NCI-H1048 (cell line): ENCODE measurements at places on chromosomes 3 and 15.

DNA sequence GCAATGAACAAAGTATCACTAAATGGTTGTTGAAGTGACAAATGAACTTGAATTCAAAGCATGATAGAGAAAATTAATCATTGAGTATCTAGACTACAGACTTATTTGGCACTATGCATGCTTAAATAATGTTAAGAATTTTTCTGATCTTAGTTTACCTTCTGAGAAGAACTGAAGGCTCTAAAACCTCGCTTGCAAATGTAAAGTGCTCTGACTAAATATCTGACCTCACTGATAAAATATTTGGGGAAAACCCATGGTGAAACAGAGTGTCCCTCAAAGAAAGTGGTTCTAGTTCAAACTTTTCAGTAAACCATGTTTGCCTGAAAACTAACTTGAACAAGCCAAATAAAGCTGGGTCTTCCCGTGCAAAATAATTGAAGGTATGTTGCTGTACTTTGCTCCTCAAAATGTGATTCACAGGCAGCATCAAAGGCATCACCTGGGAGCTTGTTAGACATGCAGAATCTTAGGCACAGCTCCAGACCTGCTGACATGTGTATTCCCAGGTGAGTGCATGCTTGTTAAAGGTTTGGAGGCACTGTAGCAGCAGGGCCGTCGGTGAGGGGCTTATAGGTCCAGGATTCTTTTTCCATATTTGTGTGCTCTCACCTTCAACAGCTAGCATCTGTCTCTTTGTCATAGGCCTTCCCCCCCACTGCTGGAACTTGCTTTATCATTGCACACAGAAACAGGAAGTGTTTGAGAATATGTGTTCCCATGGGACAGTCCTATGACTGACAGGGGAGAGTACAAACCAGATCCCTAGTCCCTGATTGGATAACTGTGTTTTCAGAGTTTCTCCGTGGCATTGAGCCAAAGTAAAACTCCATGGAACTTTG lies 524.2 kb upstream of the LMCD1 start:
- peak; percentile 15 for DNase-seq

GRCh38 chr3:126582311-126582710 lies 23.6 kb upstream of the C3orf22 start:
- no peak for DNase-seq

DNA sequence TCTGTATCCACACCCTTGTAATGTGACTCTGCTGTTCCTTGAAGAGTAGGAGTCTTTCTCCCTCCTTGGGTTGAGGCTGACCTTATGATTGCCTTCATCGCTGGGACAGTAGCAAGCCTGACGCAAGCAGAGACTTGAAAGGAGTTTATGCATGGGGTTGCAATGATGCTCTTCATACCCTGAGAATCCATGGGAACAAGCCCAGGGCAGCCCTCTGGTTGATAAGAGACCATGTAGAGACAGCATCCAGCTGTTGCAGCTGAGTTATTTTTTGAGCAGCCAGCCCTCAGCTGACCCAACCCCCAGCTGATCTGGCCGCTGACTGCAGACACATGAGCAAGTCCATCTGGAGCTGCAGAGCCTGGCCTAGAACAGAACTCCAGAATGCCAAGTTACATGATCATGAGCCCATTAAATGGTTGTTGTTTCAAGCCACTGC lies 60.6 kb upstream of the ARNT2 start:
- DNase-seq, result no peak

- no peak for DNase-seq
These were observed 43.1 kb downstream of the PLXNA1 start for GRCh38 chr3:127026036-127026435.

DNA sequence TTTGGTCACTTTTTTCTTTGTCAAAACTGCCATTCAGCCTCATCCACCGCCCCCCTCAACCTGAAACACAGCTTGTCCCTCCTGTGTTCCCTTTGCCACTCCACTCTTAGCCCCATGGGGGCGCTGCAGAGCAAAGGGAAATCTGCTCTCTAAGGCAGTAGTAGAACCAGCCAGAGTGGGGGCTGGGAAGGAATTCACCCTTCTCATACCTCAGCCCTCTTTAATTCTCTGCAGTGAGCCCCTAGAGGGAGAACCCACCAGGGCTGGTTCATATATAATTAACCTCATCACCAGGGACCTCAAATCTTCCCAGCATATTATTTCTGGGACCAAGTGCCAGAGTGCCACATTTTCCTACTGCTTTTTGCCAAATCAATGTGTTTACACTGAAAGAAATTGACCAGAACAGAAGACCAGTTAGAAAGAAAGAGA lies 2.8 kb upstream of the BCL6 start:
- peak; percentile 31 for DNase-seq

DNA sequence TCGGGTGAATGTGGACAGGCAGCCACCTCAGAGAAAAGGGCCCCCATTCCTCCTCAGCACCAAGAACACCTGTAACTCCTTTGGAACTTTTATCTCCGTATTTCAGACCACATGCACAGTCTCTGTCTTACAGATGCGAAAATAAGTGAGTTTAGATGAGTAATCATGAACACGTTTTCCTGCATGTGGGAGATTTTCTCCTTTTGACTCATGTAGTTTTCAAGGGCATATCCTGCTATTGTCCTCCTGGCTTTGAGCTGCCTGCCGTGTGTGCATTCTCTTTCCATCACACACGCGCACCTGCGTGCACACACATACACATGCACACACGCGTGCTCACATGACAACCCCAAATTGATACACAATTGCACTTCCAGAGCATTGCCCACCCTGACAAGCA lies 239.2 kb downstream of the GABRG3 start:
- no peak for DNase-seq

GRCh38 chr15:48046813-48047438 lies 73.9 kb upstream of the SLC24A5 start:
- DNase-seq, result no peak

DNA sequence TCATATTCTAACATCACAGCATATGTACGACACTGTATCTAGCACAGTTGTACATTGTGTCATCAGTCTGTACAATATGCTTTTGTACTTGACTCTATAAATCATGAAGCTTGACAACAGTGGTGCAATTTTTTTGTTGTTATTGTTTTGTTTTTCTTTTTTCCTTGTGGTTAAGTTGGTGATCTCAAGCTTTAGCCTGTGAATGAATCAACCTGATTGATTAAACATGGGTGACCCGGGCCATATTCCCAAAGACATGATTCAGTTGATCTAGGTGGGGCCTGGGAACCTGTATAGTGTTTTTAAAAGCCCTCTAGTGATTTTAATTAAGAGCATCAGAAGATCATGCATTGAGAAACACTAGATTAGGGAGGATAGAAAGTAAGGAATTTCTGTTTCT lies 101.8 kb upstream of the AADACL2 start:
- no peak for DNase-seq

- no peak for DNase-seq
These were observed 136.5 kb upstream of the TSC22D2 start for GRCh38 chr3:150271591-150271960.

- DNase-seq, result no peak
These were observed 2.5 kb downstream of the KLF13 start for GRCh38 chr15:31328969-31329639.

DNA sequence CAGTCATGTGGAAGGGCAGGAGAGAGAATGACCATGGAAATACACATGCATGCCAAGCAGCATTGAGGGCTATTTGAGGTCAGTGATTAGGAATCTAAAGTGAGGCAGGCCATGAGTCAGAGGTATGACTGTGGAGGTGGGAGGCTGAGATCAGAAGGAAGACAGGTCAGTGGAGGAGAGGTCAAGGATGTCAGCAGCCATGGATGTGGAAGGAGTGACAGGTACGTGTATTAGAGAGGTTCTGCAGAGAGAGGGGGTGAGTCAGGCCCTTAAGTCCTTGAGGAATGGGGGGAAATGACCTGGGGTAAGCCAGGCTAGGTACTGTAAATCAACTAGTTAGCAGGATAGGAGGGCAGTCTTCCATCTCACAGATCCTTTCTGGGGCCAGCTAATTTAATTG lies 166.6 kb downstream of the ANO10 start:
- DNase-seq, result no peak

DNA sequence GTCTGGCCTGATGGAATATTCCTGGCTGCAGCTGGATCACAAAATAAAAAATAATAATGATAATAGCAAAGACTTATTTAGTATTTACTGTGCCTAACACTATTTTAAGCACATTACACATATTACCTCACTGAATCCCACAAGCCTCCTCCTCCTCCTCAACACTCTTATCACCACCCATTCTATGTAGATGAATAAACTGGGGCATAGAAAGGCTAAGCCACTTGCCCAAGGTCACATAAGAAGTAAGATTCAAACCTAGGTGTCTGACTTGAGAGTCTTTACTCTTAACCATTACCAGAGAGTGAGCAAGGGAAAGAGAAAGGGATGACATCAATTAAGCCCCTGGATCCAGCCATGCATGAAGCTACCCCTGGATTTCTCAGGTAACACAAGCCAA lies 493.1 kb downstream of the SHQ1 start:
- no peak for DNase-seq

DNA sequence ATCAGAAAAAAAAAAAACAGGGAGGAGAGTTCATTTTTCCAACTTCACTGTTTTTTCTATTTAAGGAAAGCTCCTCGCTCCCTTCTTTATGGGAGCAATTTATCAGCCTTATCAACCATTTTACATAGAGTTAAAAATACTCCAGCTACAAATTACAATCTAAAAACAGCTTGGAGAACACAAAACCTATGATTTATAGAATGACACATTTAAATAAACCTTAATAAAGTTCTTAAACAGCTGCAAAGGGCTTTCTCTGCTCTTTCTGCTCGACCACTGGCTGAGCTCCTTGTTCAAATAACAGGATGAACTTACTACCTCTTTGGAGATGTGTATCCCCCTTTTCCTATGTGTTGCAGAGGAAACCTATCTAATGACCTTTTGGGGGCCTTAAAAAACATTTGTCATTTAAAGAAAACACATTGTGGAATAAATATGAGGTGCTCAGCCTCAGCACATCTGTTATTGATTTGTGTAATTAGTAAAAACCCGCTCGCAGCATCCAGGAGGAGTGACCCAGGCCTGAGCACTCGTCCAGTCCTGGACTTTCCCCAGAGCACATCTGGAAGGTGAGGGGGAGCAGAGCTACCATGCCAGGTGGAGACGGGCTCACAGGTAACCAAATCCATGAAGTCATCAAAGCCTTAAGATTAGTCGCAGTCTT lies 231.2 kb downstream of the ATP8B4 start:
- no peak for DNase-seq

DNA sequence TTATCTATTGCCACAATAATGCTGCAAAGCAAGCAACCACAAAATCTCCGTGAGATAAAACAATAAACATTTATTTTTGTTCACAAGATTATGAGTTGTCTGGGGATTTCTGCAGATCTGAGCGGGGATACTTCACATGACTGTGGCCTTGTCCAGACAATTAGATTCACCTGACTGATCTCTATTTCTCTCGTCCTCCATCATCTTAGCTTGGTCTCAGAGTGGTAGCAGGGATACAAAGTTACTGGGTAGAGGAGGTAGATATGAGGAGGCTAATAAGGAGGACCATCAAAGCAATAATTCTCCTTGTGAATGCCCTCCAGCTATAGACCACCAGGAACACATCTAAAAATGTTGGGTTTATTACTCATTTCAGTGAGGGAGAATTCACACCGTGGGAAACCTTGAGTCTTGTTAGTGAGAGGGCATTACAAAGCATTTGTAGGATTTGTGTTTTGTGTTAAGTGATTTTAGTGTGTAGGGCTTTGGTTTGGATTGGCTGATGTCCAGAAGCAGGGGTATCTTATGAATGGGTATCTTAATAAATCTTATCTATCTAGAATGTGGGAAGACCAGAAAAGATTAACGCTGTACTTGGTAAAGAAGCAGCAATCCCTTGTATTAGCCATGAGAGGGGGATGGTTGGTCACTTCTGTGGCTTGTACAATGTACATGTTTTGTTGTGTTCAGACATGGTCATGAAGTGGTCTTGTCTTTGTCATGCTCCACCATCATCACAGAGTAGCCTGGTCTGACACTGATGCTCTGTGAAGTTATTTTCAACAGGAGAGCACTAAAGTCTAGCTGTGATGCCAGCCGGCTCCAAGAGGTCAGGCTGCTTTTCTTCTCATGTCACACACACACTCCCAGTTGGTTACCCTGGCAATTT lies 287.6 kb upstream of the STT3B start:
- DNase-seq, result no peak

DNA sequence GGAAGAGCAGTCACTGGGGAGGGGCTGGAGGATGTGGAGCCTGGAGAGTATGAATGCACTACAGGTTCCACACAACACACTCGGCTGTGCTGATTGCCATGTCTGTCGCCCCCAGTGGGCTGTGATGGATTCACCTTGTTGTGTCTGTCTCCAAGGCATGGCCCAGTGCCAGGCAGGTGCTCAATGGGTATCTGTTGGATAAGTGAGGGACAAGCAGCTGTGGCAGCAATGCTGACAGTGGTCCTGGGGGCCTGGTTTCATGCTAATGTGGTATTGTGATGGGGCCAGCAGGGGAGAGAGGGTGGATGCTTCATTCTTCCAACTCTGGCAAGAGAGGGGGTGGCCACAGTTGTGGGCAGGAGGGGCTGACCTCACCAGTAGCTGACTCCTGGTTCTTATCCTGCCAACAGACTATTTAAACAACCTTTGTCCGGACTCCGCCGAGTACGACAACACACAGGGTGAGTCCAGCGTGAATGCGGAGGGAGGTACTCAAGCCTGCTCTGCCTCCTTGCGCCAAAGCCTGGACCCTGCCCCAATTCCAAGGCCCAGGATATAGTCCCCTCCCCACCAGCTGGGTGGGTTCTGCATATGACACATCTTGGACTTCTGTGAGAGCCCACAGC lies 47.3 kb upstream of the NR2C2 start:
- no peak for DNase-seq

GRCh38 chr3:74106925-74107324 lies 482.2 kb upstream of the PDZRN3 start:
- no peak for DNase-seq
